AG04450 (cell line): ENCODE measurements at places on chromosomes 16 and 17.

DNA sequence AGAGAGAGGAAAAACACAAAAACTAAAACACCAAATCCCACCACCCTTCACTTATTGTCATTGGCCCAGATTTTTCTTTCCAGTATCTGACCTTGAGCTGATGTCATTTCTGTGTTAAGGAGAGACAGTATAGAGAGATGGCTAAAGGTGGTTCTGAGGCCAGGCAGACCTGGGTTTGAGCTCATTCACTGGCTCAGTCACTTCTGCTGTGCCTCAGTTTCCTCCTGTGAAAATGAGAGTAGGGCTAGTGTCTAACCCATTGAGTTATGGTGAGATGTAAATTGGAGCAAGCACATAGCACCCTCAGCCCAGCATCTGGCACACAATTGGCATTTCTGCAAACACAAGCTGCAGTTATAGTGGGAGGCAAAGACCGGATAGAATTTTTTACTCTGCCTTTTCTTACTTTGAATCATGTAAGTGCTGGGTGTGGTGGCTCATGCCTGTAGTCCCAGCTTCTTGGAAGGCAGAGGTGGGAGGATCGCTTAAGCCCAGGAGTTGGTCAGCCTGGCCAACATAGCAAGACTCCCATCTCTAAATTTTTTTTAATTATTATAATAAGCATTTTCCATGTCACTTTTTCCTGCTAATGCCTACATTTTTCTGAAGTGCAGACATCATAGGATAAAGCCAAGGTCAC lies 6.4 kb upstream of the KIFC3 start:
- no peak for DNase-seq

DNA sequence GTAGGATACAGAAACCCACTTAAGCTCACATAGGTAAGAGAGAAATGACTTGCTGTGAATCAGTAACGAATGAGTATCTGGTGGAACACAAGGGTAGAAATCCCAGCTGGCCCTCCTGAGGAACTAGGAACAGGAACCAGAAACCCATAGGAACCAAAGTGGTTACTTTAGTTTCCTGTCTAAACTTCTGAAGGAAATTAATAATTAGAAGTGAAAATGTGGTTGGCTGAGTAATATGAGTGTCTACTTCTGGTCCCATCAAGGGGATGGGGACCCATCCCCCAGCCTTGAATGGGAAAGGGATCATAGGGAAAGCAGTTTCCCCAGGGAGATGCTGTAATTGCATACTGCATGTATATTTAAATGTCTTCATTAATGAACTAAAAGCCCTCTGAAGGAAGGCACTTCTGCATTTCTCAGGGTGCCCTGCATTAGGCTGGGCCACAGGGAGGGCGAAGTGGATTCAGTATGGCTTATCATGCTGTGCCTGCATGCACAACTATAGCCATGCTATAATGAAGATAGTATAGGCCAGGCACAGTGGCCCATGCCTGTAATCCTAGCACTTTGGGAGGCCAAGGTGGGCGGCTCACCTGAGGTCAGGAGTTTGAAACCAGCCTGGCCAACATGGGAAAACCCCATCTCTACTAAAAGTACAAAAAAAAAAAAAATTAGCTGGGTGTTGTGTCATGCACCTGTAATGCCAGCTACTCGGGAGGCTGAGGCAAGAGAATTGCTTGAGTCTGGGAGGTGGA lies 45.6 kb downstream of the CYB5B start:
- DNase-seq = no peak

DNA sequence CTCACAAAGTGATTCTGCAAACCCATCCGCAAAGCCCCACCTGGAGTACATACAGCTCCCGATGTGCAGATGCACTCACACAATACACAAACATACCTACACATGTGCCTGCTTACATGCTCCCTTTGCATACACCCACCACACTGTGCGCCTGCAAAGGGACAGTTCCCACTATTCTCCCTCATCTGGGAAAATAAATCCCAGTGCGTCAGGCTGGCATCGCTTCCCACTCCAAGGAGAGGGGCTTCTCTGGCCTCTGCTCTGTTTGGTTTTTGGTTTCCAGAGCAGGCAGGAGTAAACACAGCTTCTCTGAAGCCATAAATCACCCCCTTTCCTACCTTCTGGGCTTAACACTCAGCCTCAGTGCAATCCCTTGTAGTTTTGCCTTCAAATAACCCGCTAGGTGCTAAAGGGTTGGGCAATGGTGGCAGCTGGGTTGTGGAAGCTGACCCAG lies 14.7 kb downstream of the HOXB4 start:
- DNase-seq = no peak

GRCh38 chr17:68294196-68294555 lies 2.9 kb downstream of the ARSG start:
- DNase-seq = no peak

GRCh38 chr16:648071-648780 lies 939 bp upstream of the WDR90 start:
- no peak for DNase-seq

DNA sequence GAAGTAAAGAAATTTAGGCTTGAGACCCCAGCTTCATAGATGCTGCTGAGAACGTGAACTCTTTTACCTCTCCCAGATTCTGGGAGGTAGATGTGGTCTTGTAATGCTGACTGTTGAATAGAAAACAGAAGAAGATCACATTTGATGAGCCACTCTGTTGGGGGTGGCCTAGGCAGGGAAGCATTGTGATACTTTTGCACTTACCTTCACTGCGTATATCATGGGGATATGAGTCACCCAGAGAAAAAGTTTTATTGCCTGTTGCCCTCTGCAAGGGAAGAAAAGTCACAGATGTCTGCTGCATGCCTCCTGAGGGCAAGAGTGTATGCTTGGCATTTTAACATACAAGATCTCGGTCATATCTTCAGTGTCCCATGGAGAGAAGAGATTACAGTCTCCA lies 365.4 kb downstream of the SNX29 start:
- no peak for DNase-seq

GRCh38 chr16:63717806-63718205 lies 1404.1 kb downstream of the CDH11 start:
- no peak for DNase-seq

DNA sequence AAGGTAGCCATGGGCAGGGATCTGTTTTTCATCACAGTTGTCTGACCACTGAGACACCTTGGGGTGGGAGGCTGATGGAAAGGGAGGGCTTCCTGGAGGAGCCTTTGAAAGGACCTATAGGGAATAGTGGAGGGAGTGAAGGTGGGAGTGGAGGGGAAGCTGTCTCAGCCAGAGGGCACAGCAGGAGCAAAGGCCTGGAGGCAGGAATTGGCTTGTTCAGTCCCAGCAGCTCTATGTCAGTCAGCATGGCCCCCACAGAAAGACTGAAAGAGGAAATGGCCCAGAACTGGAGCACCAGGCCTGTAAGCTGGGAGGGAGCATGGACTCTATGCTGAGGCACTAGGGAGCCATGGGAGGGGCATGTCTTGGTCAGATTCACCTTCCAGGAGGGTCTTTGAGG lies 12.8 kb upstream of the CBFB start:
- DNase-seq = no peak

GRCh38 chr17:28178800-28179199 lies 136.3 kb downstream of the NLK start:
- no peak for DNase-seq

GRCh38 chr16:30490210-30490609 lies 17.7 kb downstream of the ITGAL start:
- DNase-seq = no peak
